ENCODE measurements at places on chromosomes 1 and 21. TPM values are rescaled to one million over a fixed set of nuclear protein-coding genes. Genes with fewer than 3 reads are reported as not detected.

TNFSF18 gene
- total RNA-seq, result not detected

RXFP4 gene
- not detected for total RNA-seq

DISP1 gene
- 0.90 TPM for total RNA-seq

SELL gene
- not detected for total RNA-seq

DCST2 gene
- total RNA-seq, result under 0.01 TPM

ICOSLG gene
- 0.26 TPM for total RNA-seq

TSEN15 gene
- 52.4 TPM for total RNA-seq

COL24A1 gene
- total RNA-seq, result under 0.01 TPM

OR2L2 gene
- total RNA-seq, result not detected

PLA2G5 gene
- not detected for total RNA-seq

SLC45A3 gene
- total RNA-seq, result 0.77 TPM

TNFRSF9 gene
- 6.1 TPM for total RNA-seq

NTMT2 gene
- total RNA-seq, result not detected

GUCA2B gene
- total RNA-seq, result not detected

TNFRSF8 gene
- not detected for total RNA-seq

HPCAL4 gene
- total RNA-seq, result under 0.01 TPM

CYP4A11 gene
- not detected for total RNA-seq

C1orf56 gene
- total RNA-seq, result 0.53 TPM

KRTAP7-1 gene
- total RNA-seq, result not detected

CFHR3 gene
- not detected for total RNA-seq

ZNHIT6 gene
- 6.1 TPM for total RNA-seq

BEST4 gene
- 0.13 TPM for total RNA-seq

OVAAL gene
- total RNA-seq, result not detected

RASSF5 gene
- total RNA-seq, result 3.4 TPM

PCSK9 gene
- 5.8 TPM for total RNA-seq

LYST gene
- total RNA-seq, result 19.6 TPM

HSPA13 gene
- total RNA-seq, result 109 TPM

ZNF678 gene
- total RNA-seq, result 5.3 TPM
